ENCODE measurements at places on chromosomes 5 and 9.
A peak's percentile ranks its signal among the peaks of the same experiment; 100 is the strongest.

DNA sequence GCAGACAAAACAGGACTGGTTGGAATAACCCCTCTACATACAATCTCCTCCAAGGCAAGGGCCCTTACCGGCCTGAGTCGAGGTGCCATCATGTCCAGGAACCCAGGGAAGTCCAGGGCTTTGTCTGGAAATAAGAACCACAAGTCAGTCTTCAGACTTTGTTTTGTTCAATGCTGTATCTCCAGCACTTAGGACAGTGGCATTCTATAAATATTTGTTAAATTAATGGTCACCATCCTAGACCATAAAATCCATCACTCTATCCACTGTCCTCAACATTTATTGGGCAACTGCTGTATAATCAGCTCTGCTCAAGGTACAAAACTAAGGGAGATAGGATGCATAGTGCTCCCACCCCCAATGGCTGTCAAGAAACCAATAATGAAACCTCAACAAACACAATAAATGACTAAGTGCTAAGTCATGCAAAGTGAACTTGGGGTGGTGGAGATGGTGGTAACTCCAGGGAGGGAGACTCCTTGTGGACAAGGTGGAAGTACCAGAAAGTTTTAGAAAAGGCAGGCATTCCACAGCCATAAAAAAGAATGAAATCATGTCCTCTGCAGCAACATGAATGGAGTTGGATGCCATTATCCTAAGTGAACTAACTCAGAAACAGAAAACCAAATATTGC, 5.0 kb downstream of the RELL2 start:
- peak; percentile 82 for DNase-seq
- no peaks in the 10 kb centered on the region for H3K27me3 ChIP-seq
- no peaks in the 10 kb centered on the region for H3K36me3 ChIP-seq
- H3K27ac ChIP-seq: no peak overlapping the region

GRCh38 chr9:33082538-33083326, 6.3 kb upstream of the SMU1 start:
- no peak for DNase-seq
- H3K36me3 ChIP-seq: no peaks in the 10 kb centered on the region
- H3K27ac ChIP-seq: no peak overlapping the region
- H3K27me3 ChIP-seq: no peaks in the 10 kb centered on the region

DNA sequence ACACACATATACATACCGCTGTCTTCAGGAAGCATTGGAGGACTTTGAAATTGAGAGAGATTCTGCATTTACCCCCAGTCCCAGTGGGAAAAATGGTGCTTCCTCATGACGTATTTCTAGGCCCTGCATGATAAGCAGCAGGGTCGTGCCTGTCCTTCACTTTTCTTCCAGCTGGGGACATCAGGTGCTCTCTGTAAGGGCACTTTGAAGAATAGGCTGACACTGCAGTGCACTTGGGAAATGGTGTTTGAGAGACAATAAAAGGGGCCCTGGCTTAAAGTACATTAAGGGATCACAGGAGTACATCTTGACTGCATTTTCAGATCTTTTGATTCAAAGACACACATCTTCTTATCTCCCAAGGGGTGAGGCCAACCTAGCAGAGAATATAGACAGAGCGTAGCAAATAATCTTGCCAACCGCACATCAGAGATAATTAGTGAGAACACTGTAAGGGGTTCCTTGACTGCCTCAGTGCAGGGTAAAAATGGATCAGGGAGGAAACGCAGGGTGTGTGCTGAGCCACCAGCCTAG, 437.9 kb downstream of the CSNK1G3 start:
- no peak overlapping the region for H3K27ac ChIP-seq
- no peaks in the 10 kb centered on the region for H3K4me1 ChIP-seq
- no peaks in the 10 kb centered on the region for H3K36me3 ChIP-seq
- no peak overlapping the region for H3K4me3 ChIP-seq

- no peaks in the 10 kb centered on the region for H3K27me3 ChIP-seq
- H3K4me1 ChIP-seq: peaks cover 11% of the 10 kb centered on the region
- no peak overlapping the region for H3K4me3 ChIP-seq
- no peak overlapping the region for H3K27ac ChIP-seq
Observed at GRCh38 chr9:132006677-132007370, 72.8 kb downstream of the MED27 start.

DNA sequence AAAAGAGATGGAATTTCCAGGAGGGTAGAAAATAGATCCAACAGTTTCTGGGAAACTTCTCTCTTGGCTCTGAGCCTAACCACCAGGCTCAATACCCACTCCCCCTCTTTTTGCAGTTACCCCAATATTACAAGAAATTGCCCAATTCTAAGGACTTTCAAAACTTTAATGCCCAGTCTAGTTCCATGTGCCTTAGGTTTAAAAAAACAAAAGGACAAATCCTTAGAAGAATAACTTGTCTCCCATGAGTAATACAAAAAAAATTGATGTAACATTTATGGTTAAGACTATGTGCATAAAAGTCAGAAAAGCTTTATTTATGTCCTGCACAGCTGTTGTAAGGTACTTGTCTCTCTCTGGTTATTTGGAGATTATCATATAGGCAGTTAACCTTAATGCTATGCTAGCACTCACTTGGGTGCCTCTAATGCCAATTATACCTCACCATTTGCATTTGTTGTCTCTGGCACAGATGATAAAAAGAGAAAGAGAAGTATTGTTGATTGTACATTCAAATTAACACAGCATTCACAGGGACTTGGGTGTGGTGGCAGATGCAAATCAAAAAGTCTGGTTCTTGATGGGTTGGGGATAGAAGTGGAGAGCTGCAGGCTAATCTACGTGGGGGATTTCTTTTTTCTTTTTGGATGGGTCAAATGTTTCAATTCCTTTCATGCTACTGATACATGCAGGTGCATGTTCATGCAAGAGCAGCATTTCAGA, 159.4 kb downstream of the PIK3R1 start:
- no peak overlapping the region for H3K4me3 ChIP-seq
- no peak for DNase-seq
- no peaks in the 10 kb centered on the region for H3K36me3 ChIP-seq
- H3K27me3 ChIP-seq: no peaks in the 10 kb centered on the region
- no peak overlapping the region for H3K27ac ChIP-seq

GRCh38 chr5:53369681-53370080, 110.7 kb upstream of the FST start:
- no peaks in the 10 kb centered on the region for H3K4me1 ChIP-seq
- H3K36me3 ChIP-seq: no peaks in the 10 kb centered on the region
- no peak for DNase-seq
- H3K27me3 ChIP-seq: no peaks in the 10 kb centered on the region
- no peak overlapping the region for H3K4me3 ChIP-seq
- no peak overlapping the region for H3K27ac ChIP-seq

DNA sequence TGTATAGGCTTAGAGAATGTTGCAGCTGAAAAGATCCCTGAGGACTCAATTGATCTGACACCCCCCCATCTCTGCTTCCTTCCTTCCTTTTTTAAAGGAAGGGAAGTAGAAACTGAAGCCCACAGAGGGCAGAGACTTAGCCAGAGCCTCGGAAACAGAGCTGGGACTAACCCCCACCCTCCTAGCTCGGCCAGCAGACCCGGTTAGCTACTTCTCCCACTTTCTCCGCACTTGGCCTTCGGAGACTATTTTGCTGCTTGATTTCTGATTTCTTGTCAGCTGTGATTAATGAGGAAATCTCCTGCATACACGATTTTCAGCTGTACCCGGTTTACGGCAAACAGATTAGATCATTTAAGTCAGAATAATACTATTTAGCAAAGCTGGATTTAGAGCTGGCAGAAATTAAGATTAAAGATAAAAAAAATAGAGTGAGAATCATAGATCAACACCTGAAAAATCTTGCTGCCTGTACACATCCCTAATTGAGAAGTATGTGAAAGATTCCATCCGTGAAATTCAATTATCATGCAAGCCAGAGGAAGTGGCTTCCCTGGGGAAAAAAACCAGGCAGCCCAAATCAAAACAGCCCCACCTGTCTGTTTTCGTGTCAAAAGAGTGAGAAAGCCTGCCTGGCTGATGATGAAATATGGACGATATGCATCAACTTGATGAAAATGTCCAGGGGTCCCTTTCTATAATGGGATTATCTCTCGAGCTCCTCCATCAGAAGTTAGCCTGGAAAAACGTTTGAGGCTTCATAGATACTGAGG, 159.5 kb upstream of the SHB start:
- no peak overlapping the region for H3K4me3 ChIP-seq
- H3K4me1 ChIP-seq: peaks cover 16% of the 10 kb centered on the region
- no peak for DNase-seq
- H3K27me3 ChIP-seq: no peaks in the 10 kb centered on the region
- no peaks in the 10 kb centered on the region for H3K36me3 ChIP-seq

DNA sequence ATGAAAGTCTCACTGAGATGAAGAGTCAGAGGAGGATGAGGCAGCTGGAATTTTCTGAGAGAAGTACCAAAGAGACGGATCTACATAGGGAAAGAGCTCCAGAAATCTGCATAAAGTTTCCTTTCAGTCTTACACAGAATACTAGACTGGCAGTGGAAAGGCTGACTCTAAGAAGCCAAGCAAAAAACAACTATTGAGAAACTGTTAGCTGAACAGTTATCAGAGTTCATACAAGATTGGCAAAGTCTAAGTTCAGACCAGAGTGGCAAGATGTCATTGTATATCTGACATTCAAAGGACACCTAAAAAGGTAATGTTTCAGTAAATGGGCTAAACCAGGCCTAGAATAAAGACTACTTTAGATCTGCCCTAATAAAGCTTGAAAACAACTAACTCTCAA, 209.0 kb downstream of the KIAA0825 start:
- H3K4me3 ChIP-seq: no peak overlapping the region
- no peaks in the 10 kb centered on the region for H3K36me3 ChIP-seq
- no peaks in the 10 kb centered on the region for H3K27me3 ChIP-seq
- DNase-seq: no peak
- H3K4me1 ChIP-seq: no peaks in the 10 kb centered on the region
- H3K27ac ChIP-seq: no peak overlapping the region

GRCh38 chr9:80878556-80878955, 810.8 kb downstream of the TLE1 start:
- H3K36me3 ChIP-seq: no peaks in the 10 kb centered on the region
- H3K27ac ChIP-seq: no peak overlapping the region
- no peak for DNase-seq
- no peak overlapping the region for H3K4me3 ChIP-seq
- H3K4me1 ChIP-seq: peaks cover 3% of the 10 kb centered on the region

DNA sequence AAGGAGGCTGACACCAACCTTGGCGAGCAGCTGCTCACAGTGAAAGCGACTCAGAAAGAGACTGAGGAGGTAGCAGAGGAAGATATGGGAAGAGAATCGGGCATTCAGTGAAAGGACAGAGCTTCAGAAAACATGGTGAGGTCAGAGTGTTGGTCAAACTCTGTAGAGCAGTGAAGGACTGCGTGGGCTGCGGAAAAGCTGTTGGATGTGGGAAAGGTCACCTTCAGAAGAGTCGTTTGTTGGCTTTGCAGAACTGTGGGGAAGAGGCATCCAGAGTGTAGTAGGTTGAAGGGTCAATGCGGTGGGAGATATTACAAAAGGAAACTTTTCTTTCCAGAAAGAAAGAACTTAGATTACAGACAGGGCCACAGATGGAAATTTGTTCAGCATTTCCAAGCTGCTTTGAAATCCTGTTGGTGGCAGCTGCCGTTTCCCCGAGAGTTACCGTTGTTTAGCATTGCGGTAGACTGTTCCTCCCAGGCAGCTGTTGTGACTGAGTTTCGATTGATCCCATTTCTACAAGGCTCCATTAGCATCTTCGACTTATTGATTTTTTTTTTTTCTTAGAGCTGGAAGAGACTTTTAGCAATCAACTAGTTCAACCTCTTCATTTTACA, 58.3 kb upstream of the AFAP1L1 start:
- H3K36me3 ChIP-seq: no peaks in the 10 kb centered on the region
- H3K27ac ChIP-seq: no peak overlapping the region
- peaks cover 2% of the 10 kb centered on the region for H3K4me1 ChIP-seq
- DNase-seq: no peak

DNA sequence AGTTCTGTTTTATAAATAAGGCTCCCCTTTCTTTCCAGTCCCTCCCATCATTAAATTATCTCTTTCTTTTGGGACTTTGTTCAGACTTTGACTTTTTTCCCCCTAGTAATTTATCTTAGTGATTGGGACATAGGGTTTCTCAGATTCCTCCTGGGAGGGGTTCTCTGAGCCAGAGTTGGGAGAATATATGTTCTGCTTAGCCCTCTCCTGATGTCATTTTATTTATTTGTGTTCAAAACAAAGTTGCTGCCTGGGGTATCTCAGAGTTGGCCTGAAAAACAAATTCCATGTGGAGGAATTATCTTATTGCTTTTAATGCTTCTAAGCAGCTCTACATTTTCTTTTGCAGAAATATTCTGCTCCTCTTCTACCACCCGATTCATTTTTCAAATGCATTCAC, 211.0 kb downstream of the PCSK5 start:
- H3K4me1 ChIP-seq: no peaks in the 10 kb centered on the region
- H3K4me3 ChIP-seq: no peak overlapping the region
- DNase-seq: no peak
- no peaks in the 10 kb centered on the region for H3K27me3 ChIP-seq
- H3K36me3 ChIP-seq: no peaks in the 10 kb centered on the region

DNA sequence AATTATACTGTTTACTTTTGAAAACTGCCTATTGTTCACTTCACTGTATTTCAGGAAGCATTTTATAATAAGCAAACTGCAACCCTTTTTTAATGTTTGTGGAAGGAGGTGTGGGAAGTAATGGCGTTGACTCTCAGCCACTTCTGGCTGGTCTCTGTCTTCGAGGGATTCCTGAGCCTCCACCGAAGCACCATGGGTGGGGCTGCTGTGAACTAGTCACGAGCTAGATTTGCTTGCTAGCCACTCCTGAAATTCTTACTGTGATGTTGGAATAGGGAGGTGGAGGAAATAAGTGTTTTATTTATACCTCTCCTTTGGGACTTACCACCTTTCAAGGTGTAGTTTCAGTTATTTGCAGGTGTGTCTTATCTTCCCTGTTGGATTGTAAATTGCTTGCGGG, 26.8 kb downstream of the PIP5K1B start:
- no peak overlapping the region for H3K27ac ChIP-seq
- H3K4me1 ChIP-seq: no peaks in the 10 kb centered on the region
- no peaks in the 10 kb centered on the region for H3K27me3 ChIP-seq
- no peak for DNase-seq

All from mesendoderm (in vitro differentiated cells).